ENCODE measurements at places on chromosomes 3 and 15.

- no peak for DNase-seq
These were observed 4.2 kb upstream of the WNT5A start for GRCh38 chr3:55491296-55491816.

DNA sequence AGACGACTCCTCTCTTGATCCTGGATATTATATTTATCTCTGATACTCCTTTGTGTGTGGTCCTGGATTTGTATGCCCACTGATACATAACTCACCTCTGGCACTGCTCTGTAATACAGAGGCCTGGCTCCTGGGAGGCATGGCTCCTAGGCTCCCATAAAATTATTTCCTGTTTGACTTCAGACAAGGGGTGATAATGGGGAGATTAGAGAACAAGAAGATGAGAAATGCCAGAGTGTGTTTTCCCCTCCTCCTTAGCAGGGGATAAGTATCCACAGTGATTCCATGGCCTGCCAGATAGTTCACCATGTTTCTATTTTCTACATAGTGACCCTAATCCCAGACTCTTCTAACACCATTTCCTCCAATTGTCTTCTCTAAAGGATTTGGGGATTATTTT is 165.7 kb upstream of the PLSCR5 start:
- no peak for DNase-seq

GRCh38 chr15:48006031-48006511 is 114.7 kb upstream of the SLC24A5 start:
- DNase-seq = no peak

DNA sequence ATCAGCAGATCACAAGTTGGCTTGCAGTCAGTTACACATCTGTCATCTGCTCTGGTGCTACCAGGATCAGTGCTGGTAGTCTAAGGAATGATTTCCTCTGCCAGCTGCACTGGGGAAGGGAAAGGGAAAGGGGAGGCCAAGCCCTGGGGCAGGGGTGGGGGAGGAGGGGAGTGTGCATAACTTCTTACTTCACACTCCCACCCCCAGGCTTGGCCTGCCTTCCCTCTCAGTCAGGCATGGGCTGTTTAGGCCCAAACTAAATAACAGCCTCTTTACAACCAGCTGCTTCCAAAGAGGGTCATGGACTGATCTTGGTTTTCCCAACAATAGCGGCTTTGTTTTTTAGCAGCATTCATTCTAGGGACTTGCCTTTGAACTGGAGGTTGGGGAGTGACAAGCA is 86.1 kb upstream of the PSMD6 start:
- DNase-seq = no peak

DNA sequence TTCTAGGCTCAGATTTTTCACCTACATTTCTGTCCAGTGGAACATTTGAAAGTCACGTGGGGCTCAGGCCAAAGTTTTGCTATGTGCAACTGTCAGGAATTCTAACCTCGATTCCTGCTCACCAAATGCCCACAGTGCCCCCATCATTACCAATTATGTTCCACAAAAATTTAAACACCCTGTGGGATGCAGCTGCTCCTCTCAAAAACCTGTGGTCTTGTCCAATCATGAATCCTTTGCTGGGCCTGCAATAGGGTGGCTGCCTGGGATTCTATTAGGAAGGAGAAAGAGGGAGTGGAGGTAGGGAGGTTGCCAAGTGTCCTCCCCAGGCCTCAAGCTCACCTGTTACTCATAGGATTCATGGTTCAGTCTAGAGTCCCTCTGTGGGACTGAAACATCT is 68.1 kb downstream of the RHCG start:
- DNase-seq = no peak

- no peak for DNase-seq
These were observed 159.9 kb downstream of the MAGI1 start for GRCh38 chr3:65878831-65879230.

DNA sequence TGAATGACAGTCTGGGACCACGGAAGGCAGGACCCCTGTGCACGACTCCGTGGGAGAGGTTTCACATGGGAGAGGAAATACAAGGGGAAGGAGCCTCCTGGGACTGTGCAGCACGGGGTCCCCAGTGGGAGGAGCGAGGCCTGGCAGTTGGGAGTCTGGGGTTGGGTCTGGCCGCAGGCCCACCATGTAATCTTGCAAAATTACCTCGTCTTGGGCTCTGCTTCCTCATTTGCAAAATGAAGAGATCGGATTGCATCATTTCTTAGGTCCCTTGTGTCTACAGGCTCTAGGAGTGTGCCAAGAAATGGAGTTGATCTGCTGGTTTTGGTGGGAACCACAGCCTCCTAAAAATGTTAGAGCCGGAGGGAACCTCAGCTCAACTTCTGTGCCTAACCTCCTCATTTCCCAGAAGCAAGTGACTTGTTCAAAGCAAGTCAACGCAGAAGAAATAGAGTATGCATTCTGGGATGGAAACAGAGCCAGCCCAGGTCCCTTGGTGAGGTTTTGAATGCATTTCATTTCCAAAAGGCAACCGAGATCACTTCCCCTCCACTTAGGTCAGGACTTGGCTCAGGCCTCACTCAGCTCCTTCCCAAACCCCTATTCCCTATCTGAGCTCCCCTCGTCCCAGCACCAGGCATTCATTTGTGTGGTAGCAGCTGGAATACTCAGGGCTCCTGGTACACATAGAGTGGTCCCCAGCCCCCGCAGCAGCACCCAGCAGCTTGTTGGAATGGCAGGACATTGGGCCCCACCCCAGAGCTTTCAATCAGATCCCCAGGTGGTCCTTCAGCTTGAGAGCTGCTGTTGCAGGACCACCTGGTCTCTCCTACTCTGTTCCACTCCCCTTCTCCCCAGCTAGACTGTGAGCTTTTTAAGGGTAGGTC is 267.7 kb downstream of the XXYLT1 start:
- DNase-seq = no peak

DNA sequence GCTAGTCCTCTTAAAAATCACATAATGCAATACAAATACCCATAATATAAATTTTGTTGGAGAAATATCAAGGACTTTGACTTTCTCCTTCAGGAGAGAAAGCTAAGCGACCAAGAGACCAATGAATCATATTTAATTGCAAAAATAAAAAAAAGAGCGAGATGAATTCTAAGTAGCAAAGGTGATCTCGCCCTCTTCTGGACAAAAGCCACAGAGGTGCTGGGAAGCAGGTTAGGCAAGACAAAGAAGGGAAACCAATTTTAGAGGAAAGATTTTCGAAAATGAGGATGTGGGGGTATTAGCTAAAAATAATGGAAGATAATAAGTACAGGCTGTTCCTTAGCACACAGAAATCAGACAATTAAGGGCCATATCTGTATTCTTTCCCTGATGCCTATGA is 111.4 kb upstream of the PLAAT1 start:
- no peak for DNase-seq

GRCh38 chr3:136645915-136646314 is 106.3 kb downstream of the STAG1 start:
- DNase-seq = no peak

GRCh38 chr3:47022641-47023071 is 43.2 kb downstream of the NBEAL2 start:
- DNase-seq = no peak

DNA sequence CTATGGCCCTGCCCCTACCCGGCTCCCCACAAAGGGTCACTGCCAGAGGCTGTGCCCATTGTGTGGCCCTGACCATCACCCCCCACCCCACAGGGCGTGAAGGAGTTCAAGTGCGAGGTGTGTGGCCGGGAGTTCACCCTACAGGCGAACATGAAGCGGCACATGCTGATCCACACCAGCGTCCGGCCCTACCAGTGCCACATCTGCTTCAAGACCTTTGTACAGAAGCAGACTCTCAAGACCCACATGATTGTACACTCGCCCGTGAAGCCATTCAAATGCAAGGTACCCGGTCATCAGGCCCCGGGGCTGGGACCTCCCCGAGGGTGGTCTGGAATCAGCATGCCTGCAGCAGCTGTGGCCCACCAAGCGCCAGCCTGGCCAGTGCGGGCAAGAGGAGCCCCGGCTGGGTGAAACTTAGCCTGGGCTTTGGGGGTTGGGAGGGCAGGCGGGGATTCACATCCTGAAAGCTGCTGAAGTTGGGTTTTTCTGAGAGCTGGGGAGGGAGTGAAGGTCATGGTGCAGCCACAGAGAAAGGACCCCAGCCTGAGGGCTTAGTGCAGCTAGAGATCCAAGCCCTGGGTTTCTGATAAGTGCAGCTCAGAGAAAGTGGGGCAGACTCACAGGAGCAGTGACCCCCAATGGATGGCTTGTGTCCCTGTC is 29.2 kb downstream of the IDH2 start:
- no peak for DNase-seq

DNA sequence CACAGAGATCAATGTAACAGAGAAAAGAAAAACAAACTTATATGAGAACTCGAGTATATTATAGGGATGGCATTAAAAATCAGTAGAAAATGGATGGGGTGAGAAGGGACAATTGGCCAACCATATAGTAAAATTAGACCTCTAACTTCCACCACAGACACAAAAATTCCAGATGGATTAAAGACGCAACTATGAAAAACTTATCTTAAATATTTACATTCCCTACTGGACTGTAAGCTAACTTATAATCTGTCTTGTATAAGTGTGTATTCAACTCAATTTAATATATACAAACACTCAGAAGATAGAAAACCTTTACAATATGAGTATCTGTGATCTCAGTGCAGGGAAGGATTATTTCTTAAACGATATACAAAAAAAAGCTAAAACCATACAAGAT is 3.0 kb downstream of the MFAP1 start:
- no peak for DNase-seq

DNA sequence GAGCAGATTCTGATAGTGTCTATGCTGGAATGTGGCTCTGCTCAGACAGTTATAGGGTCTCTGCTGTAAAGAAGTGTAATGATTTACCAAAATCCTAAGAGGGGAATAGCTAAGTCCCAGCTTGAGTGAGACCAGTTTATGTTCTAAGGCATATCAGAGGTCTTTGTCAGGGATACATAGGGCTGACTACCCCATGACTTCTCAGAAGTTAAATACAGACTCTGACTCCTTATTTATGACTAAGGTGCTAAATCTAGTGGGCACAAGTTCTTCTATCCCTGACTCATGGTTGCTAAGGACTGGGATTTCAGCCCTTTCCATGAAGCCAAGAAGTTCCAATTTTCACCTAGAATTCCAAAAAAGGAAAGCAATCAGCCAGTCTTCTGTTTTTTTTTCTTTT is 192.6 kb upstream of the POU1F1 start:
- no peak for DNase-seq

DNA sequence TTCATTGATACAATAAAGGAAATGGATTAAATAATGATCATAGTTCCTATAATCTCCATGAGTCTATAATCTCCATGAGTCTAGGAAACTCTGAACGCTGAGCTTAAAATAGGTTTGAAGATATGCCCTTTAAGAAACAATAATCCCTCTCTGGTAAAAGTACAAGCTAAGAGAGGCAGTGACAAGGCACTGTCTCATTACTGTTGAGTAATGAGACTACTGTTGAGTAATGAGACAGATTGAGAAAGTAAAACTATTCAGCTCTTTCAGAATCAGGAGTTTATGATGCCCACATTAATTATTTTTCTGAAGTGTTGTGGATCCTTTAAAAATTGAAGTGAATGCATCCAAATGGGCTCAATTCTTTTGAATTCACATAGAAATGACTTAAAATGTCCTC is 235.5 kb upstream of the THRB start:
- no peak for DNase-seq

DNA sequence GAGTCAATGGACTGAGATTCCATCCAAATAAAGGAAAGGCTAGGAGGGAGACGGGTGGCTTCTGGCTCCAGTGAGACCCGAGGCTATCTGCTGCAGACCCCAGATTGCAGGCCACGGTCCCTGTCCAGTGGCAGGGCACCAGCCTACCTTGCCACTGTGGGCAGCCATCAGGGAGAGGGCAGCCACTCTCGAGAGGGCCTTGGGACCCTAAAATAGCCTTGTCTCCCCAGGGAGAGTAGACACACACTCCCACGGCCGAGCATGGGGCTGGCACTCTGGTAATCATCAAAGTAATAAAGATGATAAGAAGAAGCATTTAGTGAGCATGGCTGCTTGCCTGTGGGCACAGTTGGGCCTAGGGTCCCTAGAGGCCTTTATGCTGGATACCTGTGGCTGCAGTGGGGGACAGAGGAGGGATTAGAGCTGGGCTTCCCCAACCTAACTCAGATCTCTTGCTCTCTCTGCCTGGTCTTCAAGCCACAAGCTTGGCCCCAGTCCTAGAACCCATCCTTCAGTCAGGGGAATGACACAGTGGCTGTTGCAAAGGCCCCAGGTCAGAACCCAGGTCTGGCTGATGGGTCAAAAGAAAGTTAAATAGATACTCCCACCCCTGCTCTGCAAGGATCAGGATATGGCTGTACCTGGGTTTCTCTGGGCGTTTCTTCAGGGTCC is 9.2 kb upstream of the VIPR1 start:
- no peak for DNase-seq

- DNase-seq = no peak
These were observed 147.0 kb upstream of the EOMES start for GRCh38 chr3:27869152-27869551.

GRCh38 chr3:38835939-38836338 is 19.9 kb upstream of the SCN10A start:
- no peak for DNase-seq

DNA sequence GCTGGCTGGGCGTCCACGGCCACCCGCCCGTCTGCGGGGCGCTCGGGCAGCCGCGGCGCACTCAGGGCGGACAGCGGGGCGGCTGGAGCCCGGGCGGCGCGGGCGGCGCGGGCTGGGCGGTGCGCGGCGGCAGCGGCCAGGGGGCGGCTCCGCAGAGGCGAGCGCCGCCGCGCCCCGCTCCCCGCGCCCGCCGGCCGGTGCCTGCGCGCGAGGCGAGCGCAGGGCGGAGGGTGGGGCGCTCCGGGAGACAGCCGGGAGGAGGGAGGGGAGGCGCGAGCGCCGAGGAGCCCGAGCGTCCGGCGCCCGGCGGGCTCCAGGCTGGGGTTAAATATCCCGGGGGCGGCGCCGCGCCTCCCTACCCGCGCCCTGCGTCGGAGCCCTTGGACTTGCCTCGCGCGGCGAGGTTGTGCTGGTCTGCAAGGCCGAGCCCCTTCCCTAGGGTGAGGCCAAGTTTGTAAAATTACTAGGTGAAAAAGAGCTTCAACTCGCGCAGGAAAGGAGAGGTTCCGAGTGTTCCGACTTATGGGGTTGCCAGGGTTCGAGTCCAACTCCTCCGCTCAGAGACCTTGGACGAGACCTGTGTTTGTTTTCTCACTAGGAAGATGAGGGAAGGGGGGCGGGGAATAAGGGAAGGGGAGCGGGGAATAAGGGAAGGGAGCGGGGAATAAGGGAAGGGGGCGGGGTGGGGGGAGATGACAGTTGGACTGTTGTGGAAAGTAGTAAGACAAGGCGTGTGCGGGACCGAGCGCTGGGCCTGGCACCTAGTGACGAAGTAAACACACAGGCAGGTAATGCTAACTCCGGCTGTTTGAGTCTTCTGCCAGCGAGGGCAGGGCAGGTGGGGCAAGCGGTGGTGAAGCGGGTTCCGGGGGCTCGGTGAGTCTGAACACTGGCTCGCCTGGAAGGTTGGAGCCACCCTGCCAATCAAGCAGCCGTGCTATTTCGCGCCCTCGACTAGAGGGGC is at the start of gene TNFAIP8L3:
TSS of gene TNFAIP8L3 (minus strand) at position 301 of the 964 bp plus-strand sequence. CDS start 311 bp downstream, outside the sequence.
- no peak for DNase-seq

- no peak for DNase-seq
These were observed 15.0 kb upstream of the KBTBD8 start for GRCh38 chr3:66983101-66983500.
